Stimulated activated CD8-positive, alpha-beta memory T cell treated with anti-CD3 and anti-CD28 coated beads, Interleukin-4, amount 100 ng/mL, for 4 hours (primary cell): ENCODE measurements at places on chromosomes 16 and 17.

DNA sequence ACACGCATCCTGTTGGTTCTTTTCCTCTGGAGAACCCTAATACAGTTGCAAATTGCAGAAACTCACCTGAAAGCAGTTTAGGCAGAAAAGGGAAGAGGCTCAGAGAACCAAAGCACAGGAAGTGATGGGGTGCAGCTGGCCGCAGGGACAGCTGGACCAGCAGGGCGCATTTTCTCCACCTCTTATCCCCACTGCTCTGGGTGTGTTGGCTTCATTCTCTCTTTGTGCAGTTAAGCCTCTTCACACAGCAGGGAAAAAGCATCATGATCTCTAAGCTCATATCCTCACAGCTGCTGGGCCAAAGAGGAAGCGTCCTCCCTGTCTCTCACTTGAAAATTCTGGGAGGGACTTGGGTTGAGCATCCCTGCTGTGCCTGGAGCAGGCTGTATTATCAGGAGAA lies 20.0 kb upstream of the LRRC75A start:
- DNase-seq = no peak

- DNase-seq = no peak
Observed at GRCh38 chr16:50910736-50911100, 168.8 kb downstream of the CYLD start.

DNA sequence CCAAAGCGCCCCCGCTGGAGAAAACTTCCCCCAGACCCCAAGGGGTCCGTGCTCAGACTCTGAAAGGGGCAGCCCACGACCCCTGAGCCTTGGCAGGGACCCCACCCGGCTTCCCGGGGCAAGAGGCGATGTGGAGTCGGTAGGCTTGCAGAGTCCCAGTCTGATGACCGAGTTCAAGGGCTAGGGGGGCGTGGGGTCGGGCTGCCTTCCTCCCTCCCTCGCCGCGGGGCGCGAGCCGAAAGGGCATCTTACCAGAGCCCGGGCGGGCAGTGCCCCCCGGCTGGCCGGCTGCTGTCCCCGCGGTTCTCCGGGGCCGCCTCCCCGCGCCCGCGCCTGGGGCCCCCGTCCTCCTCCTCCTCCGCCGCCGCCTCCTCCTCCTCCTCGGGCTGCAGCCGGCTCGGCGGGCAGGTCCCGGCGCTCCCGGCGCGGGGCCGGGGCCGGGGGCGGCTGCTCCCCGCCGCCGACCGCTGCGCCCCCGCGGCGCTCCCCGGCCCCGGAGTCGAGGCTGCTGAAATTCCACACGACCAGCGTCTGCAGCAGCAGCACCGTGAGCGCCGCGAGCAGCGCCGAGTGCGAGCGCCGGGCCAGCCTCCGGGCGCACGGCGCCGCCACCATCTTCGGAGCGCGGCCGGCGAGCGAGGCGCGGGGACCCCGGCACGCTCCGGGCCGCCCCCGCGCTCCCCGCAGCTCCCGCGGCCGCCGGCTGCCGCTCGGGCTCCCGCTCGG lies 415 bp downstream of the XYLT1 start:
- DNase-seq = no peak

DNA sequence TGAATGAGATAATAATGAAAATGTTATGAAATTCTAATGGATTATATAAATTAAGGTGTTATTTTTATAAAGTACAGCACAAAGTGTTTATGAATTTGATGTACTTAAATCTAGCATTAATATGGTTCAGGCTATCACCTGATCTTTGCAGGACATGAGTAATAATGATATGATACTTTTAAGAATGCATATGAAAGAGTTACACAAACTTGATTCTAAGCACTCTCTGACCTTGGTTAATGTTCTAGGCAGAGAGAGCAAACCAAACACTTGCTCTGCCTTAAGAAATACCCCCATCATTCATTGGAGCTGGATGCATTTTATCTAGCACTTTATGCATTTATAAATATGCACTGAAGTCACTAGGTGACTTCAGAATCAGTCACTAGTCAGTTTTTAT lies 942.2 kb upstream of the CDH8 start:
- no peak for DNase-seq

- DNase-seq = no peak
Observed at GRCh38 chr16:57591086-57591869, 37.2 kb upstream of the ADGRG1 start.
